Activated CD4-positive, alpha-beta memory T cell treated with anti-CD3 and anti-CD28 coated beads, Interleukin-2, amount 10 ng/mL, durations not matched to agents 7 days and 5 days (primary cell): ENCODE measurements at places on chromosomes 4 and X. TPM values are rescaled to one million over a fixed set of nuclear protein-coding genes. Genes with fewer than 3 reads are reported as not detected.

PAK3 gene
- total RNA-seq, result 2.0 TPM

QRFPR gene
- not detected for total RNA-seq

TMEM271 gene
- not detected for total RNA-seq

CT45A3 gene
- total RNA-seq, result not detected

SHROOM4 gene
- total RNA-seq, result not detected

HUWE1 gene
- total RNA-seq, result 213 TPM

EBP gene
- 446 TPM for total RNA-seq

DNA sequence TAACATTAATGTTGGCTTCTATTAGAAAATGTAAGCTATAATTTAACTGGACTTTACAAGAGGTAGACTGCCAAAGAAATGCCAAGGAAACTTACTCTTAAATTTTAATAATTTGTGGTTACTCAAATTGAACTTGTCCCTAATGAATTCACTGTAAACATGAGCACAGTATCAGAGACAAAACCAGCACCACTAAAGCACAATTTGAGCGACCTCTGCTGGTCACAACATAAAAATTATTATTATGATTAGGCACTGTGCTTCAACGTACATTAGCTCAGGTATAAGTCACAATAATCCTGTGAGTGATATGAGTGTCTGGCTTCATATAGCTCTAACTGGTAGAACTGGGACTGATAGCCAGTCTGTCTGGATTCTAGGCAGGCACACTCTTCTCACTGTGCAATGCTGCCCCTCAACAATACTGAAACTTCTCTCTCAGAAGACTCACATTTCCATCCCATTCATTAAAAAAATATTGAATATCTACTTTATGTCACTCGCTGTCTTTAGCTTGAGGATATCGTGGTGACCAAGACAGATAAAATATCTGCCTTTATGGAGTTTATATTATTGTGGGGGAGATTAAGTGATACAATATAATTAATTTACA is 8.0 kb downstream of the NUDT6 start:
- peaks cover 46% of the 10 kb centered on the region for H3K36me3 ChIP-seq
- no peak for DNase-seq
- H3K4me3 ChIP-seq, result no peak overlapping the region

DNA sequence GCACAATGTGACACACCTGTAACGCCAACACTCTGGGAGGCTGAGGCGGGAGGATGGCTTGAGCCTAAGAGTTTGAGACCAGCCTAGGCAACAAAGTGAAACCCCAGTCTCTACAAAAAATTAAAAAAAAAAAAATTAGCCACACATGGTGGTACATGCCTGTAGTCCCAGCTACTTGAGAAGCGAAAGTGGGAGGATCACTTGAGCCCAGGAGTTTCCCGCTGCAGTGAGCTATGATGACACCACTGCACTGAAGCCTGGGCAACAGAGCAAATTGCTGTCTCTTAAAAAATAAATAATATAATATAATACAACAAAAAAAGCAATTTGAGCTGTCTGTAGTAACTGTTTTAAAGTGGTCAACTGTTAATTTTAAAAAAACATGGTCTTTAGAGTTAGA is 13.2 kb downstream of the SPOCK3 start:
- no peak overlapping the region for H3K4me3 ChIP-seq
- H3K27ac ChIP-seq, result no peak overlapping the region
- DNase-seq, result no peak

DNA sequence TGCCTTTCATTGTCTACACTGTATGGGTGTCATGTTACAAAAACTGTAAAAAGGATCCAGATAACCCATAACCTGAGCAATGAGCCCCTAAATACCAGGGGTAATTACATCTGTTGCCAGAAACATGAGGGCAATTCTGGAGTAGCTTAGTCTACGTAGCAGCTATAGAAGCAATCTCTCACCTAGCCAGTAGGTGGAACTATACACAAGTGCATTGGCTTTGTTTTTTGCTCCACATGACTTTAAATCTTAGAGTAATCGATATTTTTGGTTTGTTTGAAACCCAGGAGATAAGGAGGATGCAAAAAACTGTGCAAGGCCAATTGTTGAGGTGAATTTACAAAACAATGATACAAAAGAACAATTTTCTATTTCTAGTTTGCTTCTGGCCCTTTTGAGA is 57.5 kb downstream of the GPR82 start:
- peaks cover 5% of the 10 kb centered on the region for H3K4me1 ChIP-seq
- DNase-seq, result no peak
- no peak overlapping the region for H3K4me3 ChIP-seq
- H3K27ac ChIP-seq, result no peak overlapping the region
- no peaks in the 10 kb centered on the region for H3K27me3 ChIP-seq

- H3K36me3 ChIP-seq, result no peaks in the 10 kb centered on the region
- H3K4me3 ChIP-seq, result no peak overlapping the region
- no peaks in the 10 kb centered on the region for H3K4me1 ChIP-seq
- no peaks in the 10 kb centered on the region for H3K27me3 ChIP-seq
These were observed 173.8 kb upstream of the GLRA2 start for GRCh38 chrX:14355556-14355955.

DNA sequence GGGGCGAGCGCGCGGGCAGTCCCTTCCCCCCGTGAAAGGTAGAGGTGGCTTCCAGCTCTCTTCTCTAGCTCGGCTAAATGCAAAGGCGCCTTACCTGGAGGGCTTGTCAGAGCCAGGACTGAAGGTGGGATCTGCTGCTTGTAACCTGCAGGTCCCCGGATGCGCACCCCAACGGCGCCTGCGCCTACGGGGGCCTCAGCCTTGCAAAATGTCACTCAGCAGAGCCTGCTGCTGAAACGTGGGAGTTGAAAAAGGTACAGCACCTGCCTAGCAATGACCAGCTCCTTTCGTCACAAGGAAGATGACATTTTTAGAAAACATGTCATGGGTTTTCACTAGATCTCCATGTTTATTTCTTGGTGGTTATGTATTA is 583 bp downstream of the ABHD18 start:
- H3K27me3 ChIP-seq, result no peaks in the 10 kb centered on the region
- H3K27ac ChIP-seq, result peak overlapping the region; percentile 95
- DNase-seq, result peak; percentile 72
- peaks cover 15% of the 10 kb centered on the region for H3K36me3 ChIP-seq
- peaks cover 43% of the 10 kb centered on the region for H3K4me1 ChIP-seq

GRCh38 chr4:45119376-45119775 is 393.0 kb upstream of the GNPDA2 start:
- H3K36me3 ChIP-seq, result no peaks in the 10 kb centered on the region
- H3K4me3 ChIP-seq, result no peak overlapping the region
- H3K27ac ChIP-seq, result no peak overlapping the region
- no peak for DNase-seq

- H3K36me3 ChIP-seq, result no peaks in the 10 kb centered on the region
- no peaks in the 10 kb centered on the region for H3K27me3 ChIP-seq
- DNase-seq, result no peak
- no peaks in the 10 kb centered on the region for H3K4me1 ChIP-seq
These were observed 32.4 kb downstream of the SMPX start for GRCh38 chrX:21725496-21725895.

DNA sequence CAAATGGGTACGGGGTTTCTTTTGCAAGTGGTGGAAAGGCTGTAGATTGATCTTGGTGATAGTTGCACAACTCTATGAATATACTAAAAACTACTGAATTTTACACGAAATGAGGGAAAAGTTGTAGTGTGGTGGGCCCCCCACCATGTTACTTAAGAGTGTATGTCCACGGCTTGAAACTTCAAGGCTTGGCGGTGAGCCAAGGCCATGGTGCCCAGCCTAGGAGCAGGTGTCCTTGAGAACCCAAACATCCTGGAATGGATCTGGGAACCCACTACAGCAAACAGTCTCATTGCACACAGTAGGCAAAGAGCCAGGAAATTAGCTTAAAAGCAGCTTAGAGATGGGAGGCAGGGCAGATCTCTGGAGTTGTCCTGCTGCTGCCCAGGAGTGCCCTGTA is 62.9 kb downstream of the BRCC3 start:
- H3K27ac ChIP-seq, result no peak overlapping the region
- no peak overlapping the region for H3K4me3 ChIP-seq
- no peak for DNase-seq
- no peaks in the 10 kb centered on the region for H3K36me3 ChIP-seq
- H3K4me1 ChIP-seq, result no peaks in the 10 kb centered on the region
- no peaks in the 10 kb centered on the region for H3K27me3 ChIP-seq

DNA sequence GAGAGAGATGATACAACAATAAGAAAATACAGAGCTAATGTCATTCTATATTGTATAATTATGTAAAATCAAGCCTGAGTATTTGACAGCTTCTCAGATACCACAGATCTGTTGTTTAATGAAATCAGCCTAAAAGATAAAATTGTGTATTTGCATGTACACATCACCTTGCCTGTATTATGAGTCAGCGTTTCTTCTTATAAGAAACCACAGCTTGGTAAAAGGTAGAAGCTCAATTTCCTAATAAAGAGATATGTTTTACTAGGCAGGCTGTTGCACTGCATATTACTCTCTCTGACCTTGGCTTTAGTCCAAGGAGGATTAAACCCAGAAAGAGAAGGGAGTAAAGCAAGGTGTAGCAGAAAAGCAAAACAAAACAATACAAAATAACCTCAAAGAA is 121.3 kb downstream of the PPARGC1A start:
- H3K36me3 ChIP-seq, result no peaks in the 10 kb centered on the region
- DNase-seq, result no peak

GRCh38 chr4:153788051-153788412 is 851 bp downstream of the SFRP2 start:
- H3K4me1 ChIP-seq, result peaks cover 25% of the 10 kb centered on the region
- peaks cover 4% of the 10 kb centered on the region for H3K36me3 ChIP-seq
- no peak overlapping the region for H3K27ac ChIP-seq
- peaks cover 80% of the 10 kb centered on the region for H3K27me3 ChIP-seq
- no peak overlapping the region for H3K4me3 ChIP-seq

DNA sequence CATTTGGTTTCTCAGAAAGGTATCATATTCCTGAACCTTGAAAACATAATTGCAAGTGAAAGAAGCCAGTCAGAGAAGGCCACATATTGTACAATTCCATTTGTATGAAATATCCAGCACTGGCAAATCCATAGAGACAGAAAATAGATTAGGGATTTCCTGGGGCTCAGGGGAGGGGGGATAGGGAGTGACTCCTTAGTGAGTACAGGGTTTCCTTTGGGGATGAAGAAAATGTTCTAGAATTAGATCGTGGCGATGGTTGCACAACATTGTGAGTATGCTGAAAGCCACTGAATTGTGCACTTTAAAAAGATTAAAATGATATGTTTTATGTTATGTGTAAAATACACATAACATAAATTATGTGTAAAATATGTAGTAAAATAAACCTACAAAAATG is 10.3 kb downstream of the XPNPEP2 start:
- H3K36me3 ChIP-seq, result no peaks in the 10 kb centered on the region
- H3K4me3 ChIP-seq, result no peak overlapping the region
- DNase-seq, result no peak

DNA sequence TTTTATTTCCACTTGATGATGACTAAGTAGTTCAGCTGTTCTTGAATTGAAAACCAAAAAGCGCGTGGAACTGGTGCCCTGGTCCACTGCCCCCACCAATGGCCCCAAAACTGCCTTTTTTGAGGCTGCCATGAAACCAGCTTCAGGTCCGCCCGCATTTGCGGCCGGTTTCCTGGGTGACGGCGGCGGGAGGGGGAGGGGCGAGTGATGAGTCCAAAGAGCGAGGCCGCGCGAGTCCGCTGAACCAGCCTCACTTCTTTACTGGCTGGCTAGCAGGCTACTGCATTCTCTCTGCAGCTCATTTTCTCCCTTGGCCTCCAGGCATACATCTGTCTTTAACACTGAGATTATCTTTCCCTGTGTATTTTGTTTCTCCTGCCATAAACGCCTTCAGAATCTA is 72.9 kb upstream of the FABP2 start:
- H3K4me1 ChIP-seq, result no peaks in the 10 kb centered on the region
- H3K36me3 ChIP-seq, result no peaks in the 10 kb centered on the region
- no peak overlapping the region for H3K27ac ChIP-seq
- peaks cover 1% of the 10 kb centered on the region for H3K27me3 ChIP-seq

- H3K27me3 ChIP-seq, result peaks cover 7% of the 10 kb centered on the region
- no peak overlapping the region for H3K4me3 ChIP-seq
- H3K4me1 ChIP-seq, result no peaks in the 10 kb centered on the region
- H3K27ac ChIP-seq, result no peak overlapping the region
- DNase-seq, result no peak
These were observed 256.9 kb downstream of the ADAMTS3 start for GRCh38 chr4:72312032-72312650.

GRCh38 chrX:120751683-120752082 is 121.8 kb upstream of the C1GALT1C1 start:
- no peak for DNase-seq
- H3K27ac ChIP-seq, result no peak overlapping the region
- H3K27me3 ChIP-seq, result no peaks in the 10 kb centered on the region
- H3K36me3 ChIP-seq, result no peaks in the 10 kb centered on the region
- no peak overlapping the region for H3K4me3 ChIP-seq

- H3K36me3 ChIP-seq, result peaks cover 21% of the 10 kb centered on the region
- no peak for DNase-seq
- no peak overlapping the region for H3K27ac ChIP-seq
- H3K4me1 ChIP-seq, result peaks cover 7% of the 10 kb centered on the region
- no peak overlapping the region for H3K4me3 ChIP-seq
These were observed 1.2 kb upstream of the MID1IP1 start for GRCh38 chrX:38799995-38800580.
